ENCODE measurements at places on chromosomes 1 and 21.

DNA sequence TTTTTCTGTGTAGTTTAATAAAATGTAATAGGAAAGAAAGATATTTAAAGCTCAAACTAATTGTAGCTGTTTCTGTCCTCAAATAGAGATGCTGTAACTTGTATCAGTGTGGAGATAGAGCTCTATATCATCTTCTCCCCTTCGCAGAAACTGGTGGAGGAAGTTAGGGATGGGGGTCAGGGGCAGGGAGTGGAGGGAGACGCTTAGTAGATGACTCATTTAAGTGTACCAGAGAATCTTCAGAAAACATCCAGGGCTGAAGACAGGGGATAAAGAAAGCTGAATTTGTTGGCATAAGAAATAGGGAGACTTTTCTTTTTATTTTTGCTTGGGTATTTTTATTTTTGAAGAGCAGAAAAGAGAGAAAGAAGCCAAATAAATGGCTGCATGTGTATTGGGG is 282.6 kb upstream of the DPYD start:
- no peak for DNase-seq

DNA sequence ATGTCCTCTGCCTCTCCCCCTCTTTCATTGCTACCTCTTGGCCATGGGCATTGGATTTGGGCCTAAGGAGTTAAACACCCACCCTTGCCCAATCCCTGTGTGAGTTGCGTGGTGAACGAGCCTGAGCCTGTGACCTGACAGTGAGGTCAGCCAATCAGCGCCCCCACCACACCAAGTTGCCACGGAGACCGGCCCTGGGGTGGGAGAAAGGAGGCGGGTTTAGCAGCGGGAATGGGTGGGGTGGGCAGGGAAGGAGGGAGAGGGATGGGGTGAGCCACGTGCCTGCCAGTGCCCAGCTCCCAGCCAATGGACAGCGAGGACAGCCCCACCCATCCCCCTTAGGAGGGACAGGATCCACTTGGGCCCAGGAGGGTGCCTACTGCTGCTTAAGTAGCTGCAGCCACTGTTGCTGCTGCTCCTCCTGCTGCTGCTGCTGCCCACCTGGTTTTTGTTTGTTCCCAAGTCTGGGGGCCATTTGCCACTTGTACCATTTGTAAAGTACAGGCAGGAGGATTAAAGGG is 9.5 kb downstream of the ZBTB7B start:
- DNase-seq: no peak

DNA sequence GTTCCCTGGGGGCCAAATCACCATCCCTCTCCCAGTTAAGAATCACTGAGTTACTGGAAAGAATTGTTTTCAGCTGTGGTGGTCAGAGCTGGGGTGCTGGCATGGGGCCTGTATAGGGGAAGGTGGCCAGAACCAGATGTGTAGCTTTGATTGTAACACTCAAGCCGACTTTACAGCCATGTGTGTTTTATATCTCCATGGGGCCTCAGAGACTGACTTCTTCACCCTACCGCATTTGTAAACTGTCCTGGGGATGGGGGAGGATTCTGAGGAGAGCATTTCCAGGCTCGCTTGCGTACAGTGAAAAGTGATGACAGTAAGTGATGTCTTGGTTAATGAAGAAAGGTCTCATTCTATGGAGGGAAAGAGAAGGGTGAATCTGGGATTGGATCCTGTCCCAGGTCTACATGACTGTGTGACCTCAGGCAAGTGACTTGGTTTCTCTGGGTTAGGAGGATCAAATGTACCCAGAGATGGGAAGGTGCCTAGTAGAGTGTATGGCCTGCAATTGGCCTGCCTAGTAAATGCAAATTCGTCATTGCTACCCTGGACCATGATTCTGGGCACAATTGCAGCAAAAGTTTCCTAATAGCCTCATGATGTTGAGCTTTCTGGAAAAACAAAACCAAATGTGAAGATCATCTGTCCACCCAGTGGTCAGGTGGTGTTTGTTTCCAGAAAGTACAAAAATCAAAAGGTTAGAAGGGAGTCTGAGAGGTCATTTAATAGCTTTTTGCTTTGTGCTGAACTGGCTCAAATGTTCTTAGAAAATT is 49.7 kb upstream of the RCC2 start:
- no peak for DNase-seq

GRCh38 chr1:8427493-8427892 is 109.6 kb downstream of the SLC45A1 start:
- DNase-seq: no peak

GRCh38 chr1:164685266-164686035 is 126.5 kb downstream of the PBX1 start:
- no peak for DNase-seq

DNA sequence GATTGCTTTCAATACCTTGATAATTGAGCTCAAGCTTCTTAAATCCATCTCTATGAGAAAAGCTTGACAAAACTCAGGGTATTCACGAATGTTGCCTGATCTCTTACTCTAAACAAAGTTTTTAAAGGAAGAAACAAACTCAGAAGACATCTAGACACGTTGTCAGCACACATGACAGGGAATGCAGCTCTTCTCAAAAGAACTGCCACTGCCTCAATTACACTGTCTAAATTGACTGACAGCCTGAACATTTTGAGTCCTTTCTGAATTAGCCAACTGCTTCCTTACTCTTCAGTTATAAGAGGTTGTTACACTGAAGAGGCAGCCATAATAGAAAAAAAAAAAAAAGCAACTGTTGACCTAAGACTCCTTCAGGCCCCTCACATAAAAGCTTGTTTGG is 1646.7 kb upstream of the B3GALT2 start:
- DNase-seq: no peak

GRCh38 chr1:112904071-112904830 is 51.7 kb downstream of the SLC16A1 start:
- DNase-seq: no peak

GRCh38 chr1:243748706-243749283 is 101.2 kb downstream of the AKT3 start:
- DNase-seq: no peak

DNA sequence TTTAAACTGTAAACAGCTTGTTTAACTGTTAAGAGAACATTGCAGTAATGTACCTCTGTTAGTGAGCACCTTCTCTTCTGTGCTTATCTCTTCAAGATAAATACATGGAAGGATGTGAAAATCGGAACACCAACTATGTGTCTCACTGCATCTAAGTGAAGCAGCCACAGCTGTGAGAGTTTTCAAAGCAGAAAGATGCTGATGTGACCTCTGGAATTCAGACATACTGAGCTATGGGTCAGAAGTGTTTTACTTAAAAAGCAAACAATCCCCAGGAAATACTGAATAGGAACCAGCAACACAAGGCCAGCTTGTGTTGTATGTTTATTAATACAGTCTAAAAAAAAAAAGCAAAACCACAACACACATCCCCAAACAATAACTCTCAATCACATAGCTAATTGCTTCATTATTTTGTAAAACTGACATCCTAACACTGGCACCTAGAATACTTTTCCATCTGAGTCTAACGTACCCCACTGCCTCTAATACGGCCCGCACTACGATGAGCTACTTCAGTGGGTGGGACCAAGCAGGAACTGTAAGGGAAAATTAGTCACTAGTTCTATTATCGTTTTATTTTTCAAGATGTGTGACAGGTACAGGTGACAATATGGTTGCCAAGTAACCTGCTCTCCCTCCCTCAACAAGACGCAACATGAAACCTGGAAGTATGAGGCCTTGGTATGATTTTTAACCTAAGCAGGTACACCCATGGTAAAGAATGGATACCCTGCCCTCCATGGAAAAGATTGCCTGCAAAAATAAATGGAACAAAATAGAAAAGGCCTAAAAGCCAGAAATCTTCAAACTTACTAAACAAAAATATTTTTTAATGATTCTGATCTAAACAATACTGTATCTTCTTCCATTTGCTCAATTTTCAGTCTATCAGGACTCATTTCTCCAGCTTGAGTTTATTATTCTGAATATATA is 13.9 kb downstream of the ERRFI1 start:
- no peak for DNase-seq

GRCh38 chr1:119318466-119319309 is 49.9 kb upstream of the HAO2 start:
- no peak for DNase-seq

DNA sequence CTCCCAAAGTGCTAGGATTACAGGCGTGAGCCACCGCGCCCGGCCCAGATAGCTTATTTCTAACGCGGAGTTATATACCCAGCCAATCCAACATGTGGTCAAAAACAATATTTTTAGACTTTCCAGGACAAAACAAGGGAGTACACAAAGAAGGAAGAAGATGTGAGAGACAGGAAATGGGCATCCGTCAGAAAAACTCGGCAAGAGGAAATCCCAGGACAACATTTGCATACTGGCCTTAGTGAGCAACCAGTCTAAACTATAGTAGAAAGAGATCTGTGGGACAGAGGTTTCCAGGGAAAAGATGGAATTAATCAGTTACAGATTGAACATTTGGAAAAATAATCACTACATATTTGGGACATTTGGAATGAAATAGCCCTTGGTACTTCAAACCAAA is 11.4 kb downstream of the ARMH1 start:
- DNase-seq: no peak

- DNase-seq: no peak
Observed at GRCh38 chr1:166127003-166127402, 39.8 kb downstream of the FAM78B start.

- no peak for DNase-seq
Observed at GRCh38 chr1:192802406-192802805, 6.4 kb upstream of the RGS2 start.

DNA sequence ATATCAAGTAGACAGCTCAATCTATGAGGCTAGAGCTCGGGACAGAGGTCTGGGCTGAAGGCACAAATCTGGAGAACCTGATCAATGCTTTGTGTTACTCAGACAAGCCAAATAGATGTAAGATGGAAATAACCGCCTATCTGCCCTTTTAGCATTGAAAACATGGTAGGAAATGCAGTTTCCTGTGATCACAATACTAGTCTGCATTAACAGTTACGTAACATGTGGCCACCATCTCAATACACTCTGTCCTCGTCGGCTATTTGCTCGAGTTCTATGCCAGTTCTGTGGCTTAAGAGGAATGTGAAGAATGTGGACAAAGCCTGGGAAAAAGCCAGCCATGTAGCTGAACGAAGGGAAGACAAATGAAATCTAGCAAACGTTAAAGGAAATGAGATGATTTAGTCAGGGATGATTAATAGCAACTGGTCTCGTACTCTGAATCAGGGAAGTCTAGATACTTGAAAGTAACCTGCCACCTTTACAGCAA is 73.3 kb downstream of the HSF2BP start:
- no peak for DNase-seq

GRCh38 chr1:7863756-7864328 is 11.0 kb upstream of the UTS2 start:
- DNase-seq: no peak

GRCh38 chr1:191290441-191290840 is 812.8 kb upstream of the BRINP3 start:
- DNase-seq: no peak

DNA sequence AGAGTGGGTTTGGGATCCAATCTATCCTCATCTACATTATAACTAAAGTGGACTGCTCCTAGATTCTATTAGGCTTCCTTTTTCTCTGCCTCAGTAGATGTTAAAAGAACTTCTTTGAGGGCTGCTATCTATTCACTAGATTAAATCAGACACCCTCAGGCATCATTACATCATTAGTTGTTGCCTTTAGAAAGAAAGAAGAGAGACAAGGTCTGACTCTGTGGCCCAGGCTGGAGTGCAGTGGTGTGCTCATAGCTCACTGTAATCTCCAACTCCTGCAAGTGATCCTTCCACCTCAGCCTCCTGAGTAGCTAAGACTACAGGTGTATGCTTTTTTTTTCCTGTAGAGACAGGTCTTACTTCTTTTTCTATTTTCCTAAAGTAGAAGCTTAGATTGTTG is 71.1 kb upstream of the EXO1 start:
- DNase-seq: no peak

DNA sequence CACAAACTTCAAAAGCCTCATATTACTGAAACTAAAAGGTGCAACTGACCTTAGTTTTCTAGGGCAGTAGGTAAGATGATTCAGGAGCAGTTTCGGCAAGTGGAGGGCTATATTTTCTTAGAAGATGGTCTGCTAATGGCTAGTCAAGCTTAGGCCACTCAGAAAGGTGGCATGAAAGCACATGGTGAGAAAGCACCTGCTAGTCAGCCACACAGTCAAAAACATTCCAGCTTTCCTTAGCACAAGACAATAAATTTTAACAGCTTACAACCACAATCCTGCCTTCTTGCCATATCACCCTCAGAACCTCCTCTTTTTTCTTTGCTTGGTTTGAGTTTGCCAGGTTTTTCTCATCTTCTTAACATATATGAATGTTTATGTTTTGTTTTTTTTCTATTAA is 81.1 kb upstream of the SLFNL1 start:
- no peak for DNase-seq

GRCh38 chr1:239963856-239964255 is 127.8 kb upstream of the FMN2 start:
- DNase-seq: no peak

- DNase-seq: no peak
Observed at GRCh38 chr1:98323906-98324358, 337.6 kb upstream of the SNX7 start.

- DNase-seq: no peak
Observed at GRCh38 chr1:201053155-201053860, 29.8 kb upstream of the KIF21B start.

DNA sequence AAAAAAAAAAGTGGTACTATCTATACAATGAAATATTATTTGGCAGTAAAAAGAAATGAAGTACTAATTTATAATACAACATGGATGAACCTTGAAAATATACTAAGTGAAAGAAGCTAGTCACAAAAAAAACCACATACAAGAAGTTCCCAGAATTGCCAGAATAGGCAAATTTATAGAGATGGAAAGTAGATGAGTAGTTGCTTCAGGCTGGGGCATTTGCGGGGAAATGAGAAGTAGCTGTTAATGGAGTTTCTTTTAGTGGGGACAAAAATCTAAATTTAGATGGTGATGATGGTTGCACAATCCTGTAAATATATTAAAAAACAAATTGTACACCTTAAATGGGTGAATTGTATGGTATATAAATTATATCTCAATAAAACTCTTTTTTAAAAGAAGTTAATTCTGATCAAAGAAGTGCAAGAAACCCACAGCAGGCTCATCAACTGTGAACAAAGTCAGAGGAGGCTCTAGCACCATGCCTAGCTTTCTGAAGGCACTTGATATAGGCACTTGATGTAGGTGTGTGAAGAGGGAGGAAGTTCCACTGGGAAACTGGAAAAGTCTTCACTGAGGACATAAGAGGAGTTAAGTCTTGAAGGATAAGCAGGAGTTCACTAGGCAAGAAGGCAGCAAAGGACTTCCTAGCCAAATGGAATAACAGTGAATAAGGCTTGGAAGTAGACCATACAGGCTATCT is 52.5 kb downstream of the DMAP1 start:
- DNase-seq: no peak

GRCh38 chr21:43603233-43603626 is 56.1 kb downstream of the HSF2BP start:
- no peak for DNase-seq

- DNase-seq: no peak
Observed at GRCh38 chr1:4010284-4010683, 110.2 kb upstream of the C1orf174 start.

DNA sequence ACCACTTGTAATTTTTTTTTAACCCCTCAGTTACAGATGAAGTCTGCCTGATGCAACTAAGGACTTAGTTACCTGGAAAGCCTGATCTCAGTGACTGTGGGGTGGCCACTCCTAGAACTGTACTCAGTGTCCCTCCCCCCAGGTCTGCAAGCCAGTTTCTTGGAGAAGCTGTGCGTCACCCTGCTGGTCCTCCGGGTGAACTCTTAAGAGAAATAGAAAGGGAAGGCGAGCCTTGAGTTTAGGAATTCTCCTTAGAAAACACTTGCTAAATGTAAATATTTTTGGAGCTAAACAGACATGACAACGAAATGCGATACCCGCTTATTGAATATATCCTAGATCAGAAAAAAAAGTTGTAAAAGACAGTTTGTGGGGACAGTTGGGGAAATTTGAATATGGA is 730 bp downstream of the SLC16A4 start:
- no peak for DNase-seq

GRCh38 chr1:157176016-157176415 is 37.8 kb upstream of the ETV3 start:
- DNase-seq: no peak
